Epithelial cell of esophagus (primary cell): ENCODE measurements at places on chromosomes 5 and 9.

DNA sequence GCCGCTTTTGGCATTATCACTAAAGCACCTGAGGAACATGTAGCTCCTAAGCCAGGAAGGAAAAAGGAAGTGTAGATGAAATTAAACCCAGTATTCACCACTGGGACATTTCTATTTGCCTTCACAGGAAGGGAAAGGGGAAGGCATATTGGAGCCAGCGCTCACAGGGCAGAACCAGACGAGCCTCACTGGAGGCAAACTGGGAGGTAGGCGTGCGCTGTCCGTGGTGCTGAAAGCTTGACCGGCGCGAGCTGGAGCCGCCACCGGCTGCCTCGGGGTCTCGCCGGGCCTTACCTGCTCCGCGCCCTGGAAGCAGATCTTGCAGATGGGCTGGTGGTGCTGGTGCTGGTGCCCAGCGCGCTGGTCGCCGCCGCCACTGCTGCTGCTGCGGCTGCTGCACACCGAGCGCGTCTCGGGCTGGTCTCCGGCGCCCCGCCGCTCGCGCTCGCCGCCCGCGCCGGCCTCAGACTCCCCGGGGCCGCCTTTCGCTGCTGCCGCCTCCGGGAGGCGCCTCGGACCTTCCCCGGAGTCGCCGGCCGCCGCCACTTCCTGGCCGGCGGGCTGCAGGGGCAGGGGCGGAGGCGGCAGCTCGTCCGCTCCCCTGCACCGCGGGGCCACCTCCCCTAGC is 732 bp downstream of the MARCHF11 start:
- DNase-seq, result peak; percentile 82

DNA sequence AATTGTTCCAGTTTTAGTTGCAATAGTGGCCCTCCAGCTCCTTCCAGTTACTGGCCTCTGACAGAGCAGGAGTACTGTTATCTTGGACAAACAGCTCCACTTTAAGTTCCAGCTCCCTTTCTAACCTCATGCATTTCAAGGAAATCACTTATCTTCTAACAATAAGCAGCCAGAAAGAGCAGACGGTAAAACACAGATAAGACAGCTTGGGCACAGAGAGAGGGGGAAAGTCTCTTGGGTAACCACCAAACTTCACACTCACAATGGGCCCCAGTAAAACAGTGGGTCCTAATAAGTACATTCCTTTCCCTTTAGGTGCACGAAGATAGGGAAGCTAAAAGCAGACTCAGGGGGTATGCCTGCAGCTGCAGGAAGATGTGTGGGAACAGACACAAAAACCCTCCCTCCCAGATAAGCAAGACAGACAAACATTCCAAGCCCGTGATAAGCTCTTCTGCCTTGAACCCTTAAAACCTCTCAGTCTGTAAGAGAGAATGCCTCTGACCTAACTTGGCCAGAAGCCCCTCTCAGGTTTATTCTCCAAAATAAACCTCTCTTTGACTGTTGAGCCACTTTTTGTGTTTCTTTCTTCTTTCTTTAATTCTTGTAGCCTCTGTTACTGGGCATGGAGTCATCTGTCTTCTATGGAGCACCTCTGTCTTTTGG is 30.8 kb downstream of the OR1J1 start:
- no peak for DNase-seq

- DNase-seq, result no peak
These were observed 31.1 kb upstream of the NRARP start for GRCh38 chr9:137333016-137333671.

DNA sequence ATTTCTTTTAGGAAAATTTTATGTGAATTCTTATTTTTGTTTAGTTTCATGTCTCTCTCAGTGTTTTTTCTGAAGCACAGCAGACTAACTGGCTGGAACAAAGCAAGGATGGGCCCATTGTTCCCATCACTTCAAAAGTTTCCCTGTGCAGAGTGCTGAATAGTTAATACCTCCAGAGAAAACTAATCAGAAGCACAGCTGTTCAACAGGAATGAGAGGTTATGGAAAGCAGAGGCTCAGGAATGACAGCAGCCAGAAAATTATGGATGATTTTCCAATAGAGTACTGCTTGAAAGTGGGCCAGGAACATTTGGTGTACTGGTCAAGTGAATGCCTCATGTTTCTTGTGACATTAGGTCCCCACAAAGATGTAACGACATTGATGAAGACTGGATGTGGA is 173.0 kb upstream of the TARS1 start:
- DNase-seq, result no peak

GRCh38 chr9:114804505-114804904 is 1.3 kb downstream of the TNFSF15 start:
- DNase-seq, result peak; percentile 66

- no peak for DNase-seq
These were observed 137.8 kb downstream of the EFNA5 start for GRCh38 chr5:107532916-107533315.

DNA sequence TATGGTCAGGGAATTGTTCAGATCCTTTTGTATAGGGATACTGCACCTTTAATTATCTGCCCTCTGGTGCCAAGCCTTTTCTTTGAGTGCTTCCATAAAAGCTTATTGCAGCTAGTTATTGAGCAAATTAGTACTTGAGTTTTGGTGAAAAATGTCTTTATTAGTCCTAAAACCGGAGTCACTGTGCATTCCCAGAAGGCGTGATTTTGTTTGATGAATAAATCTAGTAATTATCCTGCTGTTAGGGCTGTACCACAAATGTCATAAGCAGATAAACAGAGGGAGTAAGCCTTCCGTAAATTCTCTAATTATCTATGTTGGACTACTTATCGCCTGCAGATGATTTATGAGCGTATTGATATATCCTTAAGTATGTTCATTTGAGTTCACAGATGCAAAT is 620.7 kb upstream of the ARRDC3 start:
- DNase-seq, result no peak
